CD4-positive, alpha-beta T cell treated with Interleukin-15 for 4 hours (primary cell): ENCODE measurements at places on chromosomes 12 and 14.

- DNase-seq, result no peak
Observed at GRCh38 chr12:40261937-40262336, 37.1 kb downstream of the LRRK2 start.

DNA sequence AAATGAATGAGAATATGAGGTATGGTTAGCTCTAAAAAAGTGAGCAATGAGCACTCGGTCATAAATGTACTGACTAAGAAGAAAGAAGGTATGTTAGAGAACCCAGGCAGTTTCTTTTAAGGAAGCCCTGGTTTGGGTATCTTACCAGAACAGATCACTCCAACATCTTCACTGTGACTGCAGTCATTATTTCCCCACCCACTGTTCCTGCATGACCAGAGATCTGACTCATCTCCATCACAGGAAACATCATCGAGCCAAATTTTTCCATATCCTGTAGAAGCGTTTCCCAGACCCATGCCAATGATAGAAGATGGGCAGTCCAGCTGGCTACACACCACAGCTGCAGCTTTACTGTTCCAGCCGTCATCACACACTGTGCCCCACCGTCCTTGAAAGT, 48.0 kb downstream of the CD163L1 start:
- DNase-seq, result no peak

GRCh38 chr12:131987552-131987951, 37.8 kb downstream of the EP400 start:
- no peak for DNase-seq

DNA sequence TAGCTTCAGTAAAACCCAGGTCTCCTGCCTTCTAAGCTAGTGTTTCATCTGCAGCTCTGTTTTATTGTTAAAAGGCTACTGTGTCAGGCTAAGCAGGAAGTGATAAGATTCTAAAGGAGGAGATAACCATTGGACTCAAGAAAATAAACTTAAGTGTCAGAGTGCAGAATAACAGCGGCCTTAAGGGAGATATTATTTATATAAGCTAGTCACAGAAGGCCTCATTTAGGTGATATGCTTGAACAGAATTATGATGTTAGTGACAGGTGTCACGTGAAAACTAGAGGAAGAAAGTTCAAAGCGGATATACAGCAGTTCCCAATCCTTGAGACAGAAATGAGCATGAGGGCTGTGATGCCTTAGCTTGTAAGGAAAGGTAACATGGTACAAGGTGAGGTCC, 373.4 kb downstream of the FOXG1 start:
- DNase-seq, result no peak

GRCh38 chr12:64184216-64184615, 37.9 kb downstream of the KICS2 start:
- no peak for DNase-seq

- DNase-seq, result no peak
Observed at GRCh38 chr12:63018273-63018672, 83.3 kb upstream of the PPM1H start.

DNA sequence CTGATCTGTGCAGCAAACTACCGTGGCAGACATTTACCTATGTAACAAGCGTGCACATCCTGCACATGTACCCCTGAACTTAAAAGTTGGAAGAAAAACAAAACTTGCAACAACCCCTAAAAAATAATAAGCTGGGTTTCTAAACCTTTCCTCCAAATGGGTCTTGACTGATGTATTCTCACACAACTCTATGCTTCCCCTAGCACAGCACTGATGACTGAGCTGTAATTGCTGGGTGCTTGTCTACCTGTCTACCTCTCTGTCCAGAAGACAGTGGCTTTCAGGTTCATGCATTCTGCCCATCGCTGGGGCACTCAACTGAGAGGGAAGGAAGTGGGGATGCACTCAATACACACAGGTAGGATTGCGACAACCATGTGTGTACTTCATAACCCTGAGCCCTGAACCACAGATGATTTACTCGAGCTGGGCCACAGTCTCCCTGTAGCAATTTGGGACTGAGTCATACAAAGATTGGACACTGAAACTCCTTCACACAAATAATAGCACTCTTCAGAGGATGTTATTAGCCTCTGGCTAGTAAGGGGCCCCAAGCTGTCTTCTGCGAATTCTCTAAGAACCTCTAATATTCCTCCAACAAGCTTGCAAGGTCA, 44.8 kb upstream of the TMPO start:
- no peak for DNase-seq

GRCh38 chr14:22908601-22909000, 10.3 kb downstream of the RBM23 start:
- no peak for DNase-seq

DNA sequence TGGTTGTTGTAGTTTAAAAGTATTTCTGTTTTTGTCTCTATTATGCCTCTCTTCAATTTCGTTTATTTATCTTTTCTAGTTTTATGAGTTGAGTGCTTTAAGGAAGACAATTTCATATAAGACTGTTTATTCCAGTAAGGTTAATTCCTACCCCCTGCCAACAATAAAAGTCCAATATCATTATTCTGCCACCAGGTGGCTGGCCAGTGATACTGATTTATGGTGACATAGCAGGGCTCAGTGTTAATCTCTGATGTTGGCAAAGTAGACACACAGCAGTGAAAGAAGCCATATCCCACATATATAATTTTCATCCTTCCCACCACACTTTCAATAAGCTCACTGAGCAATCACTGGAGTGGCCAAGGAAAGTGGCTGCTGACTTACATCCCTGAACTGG, 69.0 kb upstream of the BMP4 start:
- no peak for DNase-seq

DNA sequence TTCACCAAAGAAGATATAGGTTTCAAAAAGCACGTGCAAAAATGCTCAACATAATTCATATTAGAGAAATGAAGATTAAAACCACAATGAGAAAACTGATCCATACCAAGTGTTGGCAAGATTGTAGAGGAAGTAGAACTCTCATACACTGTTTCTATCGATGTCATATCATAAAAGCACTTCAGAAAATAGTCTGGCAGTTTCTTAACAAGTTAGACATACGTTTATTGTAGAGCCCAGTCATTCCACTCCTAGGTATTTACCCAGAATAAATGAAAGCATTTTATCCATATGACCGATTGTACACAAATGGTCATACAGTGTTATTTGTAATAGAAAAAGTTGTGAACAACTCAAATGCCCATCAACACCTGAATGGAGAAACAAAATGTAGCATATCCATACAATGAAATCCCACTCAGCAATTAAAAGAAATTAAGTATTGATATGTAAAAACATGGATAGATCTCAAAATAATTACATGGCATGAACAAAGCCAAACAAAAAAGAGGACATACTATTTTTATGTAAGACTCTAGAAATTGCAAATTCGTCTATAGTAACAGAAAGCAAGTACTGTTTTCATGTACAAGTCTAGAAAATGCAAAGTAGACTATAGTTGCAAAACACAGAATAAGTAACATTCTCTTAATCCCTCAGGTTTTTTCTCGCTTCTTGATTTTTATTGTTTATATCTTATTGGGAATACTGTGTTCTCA, 41.0 kb downstream of the USP15 start:
- DNase-seq, result no peak

DNA sequence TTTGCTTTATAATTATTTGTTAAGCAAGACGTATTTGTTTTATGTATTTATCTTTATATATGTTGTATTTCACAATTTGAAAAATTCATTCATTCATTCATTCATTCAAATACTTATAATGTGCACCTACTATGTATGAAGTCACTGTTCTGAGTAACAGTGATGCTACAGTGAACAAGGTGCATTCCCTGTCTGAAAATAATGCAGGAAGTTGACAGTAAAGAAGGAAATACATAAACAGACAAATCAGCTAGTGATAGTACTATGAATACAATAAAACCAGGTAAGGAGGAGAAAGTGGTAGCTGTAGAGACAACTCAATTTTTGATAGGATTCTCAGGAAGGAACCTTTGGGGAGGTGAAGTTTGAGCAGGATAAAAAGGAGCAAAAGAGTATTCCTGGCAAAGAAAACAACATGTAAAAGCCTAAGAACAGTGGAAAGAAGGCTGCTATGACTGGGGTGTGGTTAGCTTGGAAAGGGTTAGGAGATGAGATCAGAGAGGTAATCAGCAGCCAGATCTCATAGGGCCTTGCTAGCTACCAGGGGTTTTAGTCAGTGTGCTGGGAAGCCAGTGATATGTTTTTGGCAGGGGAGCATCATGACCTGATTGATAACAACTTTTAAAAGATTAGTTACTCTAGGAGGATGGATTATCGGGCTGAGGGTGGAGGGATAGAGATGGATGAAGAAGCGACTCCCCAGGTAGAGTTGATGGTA, 17.4 kb downstream of the BICDL1 start:
- peak; percentile 38 for DNase-seq

DNA sequence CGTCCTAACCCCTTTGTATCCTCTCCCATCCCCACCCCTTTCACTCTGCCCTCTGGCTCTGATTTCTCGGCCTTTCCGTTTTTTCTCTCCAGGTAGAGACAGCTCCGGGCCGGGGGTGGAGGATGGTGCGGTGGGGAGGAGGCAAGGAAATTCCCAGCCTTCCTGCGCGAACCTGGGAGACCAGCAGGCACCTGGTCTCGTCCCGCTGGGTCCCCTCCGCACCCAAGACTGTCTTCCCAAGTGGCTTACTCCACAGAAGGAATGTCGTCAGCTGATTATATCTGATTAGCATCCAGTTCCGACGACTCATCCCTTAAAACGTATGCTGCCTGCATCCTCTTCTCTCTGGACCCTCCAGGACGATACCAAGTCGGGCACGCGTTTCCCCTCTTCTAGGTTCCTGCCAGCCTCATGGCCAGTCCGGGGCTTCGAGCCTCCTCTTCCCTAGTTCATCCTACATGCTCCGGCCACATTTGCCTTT, 42.2 kb upstream of the CAPRIN2 start:
- DNase-seq, result no peak

- no peak for DNase-seq
Observed at GRCh38 chr14:55572578-55572977, 7.4 kb upstream of the KTN1 start.

GRCh38 chr12:2289525-2289924, 236.7 kb downstream of the CACNA1C start:
- DNase-seq, result no peak

GRCh38 chr12:130761537-130762318, 45.6 kb upstream of the RIMBP2 start:
- DNase-seq, result peak; percentile 55

- no peak for DNase-seq
Observed at GRCh38 chr12:3259973-3260372, 182.8 kb downstream of the TSPAN9 start.

DNA sequence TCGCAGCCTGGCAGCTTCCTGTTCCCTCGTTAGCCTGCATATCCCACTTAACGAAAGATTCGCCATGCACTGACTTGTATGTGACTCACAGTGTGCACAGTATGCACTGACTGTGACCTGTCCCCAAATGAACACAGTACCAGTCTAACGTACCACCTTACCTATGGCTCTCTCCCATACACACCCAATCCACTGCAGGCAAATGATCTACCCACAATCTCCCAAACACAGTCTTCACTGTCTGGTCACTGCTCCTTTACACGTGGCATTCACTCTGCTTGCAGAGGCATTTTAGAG, 163.5 kb upstream of the EEA1 start:
- DNase-seq, result no peak

- no peak for DNase-seq
Observed at GRCh38 chr14:54377501-54377900, 19.3 kb upstream of the CDKN3 start.

- DNase-seq, result no peak
Observed at GRCh38 chr12:68957273-68957672, 24.3 kb upstream of the CPM start.

- no peak for DNase-seq
Observed at GRCh38 chr12:124564232-124564958, 3.0 kb downstream of the NCOR2 start.

GRCh38 chr14:51396222-51396815, 156.3 kb downstream of the TMX1 start:
- no peak for DNase-seq

- DNase-seq, result no peak
Observed at GRCh38 chr12:32493282-32493681, 93.9 kb downstream of the FGD4 start.

DNA sequence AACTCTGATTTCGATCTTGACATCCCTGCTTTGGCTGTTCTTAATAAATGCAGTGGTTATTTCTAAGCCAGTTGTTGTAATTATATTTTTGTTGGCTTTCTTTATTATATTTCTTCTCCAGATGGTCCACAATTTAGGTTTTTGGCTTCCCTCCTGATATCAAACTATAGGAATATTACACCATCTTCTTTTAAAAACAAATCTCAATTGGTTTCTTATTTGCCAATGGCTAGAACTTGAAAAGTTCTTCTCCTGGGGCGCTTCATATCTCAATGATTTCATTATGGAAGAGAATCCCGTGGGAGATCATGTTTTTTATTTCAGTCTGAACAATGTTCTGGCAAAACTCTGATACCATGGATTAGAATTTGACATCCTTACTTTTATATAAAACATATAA, 292.3 kb downstream of the FLRT2 start:
- no peak for DNase-seq

DNA sequence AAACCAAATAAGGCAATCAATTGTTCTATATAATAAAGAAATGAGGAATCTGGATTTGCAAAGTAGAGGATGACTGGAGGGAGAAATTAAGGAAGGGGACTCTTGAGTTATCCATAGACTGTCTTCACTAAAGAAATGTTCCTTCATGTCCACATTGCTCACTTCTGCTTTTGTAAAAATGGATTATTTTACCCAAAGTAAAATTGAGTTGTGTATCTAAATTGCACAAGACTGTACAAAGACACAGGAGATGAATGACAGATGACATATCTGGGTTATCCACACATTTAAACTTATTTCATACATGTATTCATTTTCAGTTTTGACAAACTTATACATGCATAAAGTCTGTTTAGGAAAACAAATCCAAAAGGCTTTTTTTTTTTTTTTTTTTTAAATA, 11.3 kb downstream of the ATP2B1 start:
- DNase-seq, result no peak

DNA sequence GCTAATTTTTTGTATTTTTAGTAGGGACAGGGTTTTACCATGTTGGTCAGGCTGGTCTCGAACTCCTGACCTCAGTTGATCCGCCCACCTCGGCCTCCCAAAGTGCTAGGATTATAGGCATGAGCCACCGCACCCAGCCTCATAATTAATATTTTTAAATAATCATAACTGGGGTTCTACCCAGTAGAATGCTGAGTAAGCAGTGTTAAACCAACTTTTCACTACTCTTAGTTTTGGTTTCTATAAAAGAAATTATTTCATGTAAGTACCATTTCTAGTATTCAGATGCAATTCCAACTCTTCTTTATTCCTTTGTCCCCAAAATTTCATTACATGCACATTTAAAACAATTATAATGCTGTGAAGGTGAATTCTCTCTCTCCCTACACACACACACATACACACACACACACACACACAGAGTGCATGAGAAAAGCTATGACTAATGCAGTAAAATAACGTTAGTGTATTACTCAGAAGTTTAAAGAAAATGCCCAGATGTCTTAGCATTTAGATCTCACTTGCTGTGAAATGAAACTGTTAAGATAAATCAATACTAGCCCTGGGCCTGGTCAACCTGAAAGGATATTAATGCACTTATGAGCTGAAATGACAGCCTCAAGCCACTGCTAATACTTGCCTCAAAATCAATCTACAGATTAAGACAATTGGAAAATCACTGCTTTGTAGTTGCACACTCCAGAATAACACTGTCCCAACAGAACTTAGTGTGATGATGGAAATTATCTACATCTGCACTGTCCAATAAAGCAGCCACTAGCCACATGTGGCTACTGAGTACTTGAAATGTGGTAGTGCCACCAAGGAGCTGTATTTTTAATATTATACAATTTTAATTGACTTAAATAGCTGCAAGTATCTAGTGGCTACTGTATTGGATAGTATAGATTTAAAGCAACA, 36.0 kb downstream of the PTPN21 start:
- no peak for DNase-seq
